ENCODE measurements at places on chromosomes 6 and 20. TPM values are rescaled to one million over a fixed set of nuclear protein-coding genes. Genes with fewer than 3 reads are reported as not detected.

CYP39A1 gene
- not detected for total RNA-seq

C6orf163 gene
- 1.5 TPM for total RNA-seq

PREX1 gene
- total RNA-seq, result 36.5 TPM

SLC26A8 gene
- total RNA-seq, result not detected

THBD gene
- total RNA-seq, result not detected

HSF2 gene
- total RNA-seq, result 20.6 TPM

FAM184A gene
- 14.5 TPM for total RNA-seq

SLC17A4 gene
- total RNA-seq, result not detected

MACROD2 gene
- not detected for total RNA-seq

ADGB gene
- total RNA-seq, result not detected

CLPSL2 gene
- not detected for total RNA-seq

ADGRB3 gene
- total RNA-seq, result not detected

FAM229B gene
- 6.4 TPM for total RNA-seq

SLC9A8 gene
- 16.7 TPM for total RNA-seq

SLC2A10 gene
- not detected for total RNA-seq

SRMS gene
- not detected for total RNA-seq

ZNF391 gene
- total RNA-seq, result 6.2 TPM

SERINC3 gene
- 51.9 TPM for total RNA-seq

ANGPT4 gene
- total RNA-seq, result not detected

ELOVL2 gene
- not detected for total RNA-seq

ENPP3 gene
- 0.57 TPM for total RNA-seq

STMND1 gene
- not detected for total RNA-seq

ATP6V1G2 gene
- 1.9 TPM for total RNA-seq

TNXB gene
- 3.8 TPM for total RNA-seq

SUMO4 gene
- total RNA-seq, result 5.3 TPM

RIMS1 gene
- not detected for total RNA-seq

TRIM31 gene
- not detected for total RNA-seq

SLC22A1 gene
- total RNA-seq, result 1.2 TPM

NNAT gene
- 0.42 TPM for total RNA-seq

MOCS3 gene
- total RNA-seq, result 3.8 TPM

All from activated CD4-positive, alpha-beta T cell treated with anti-CD3 and anti-CD28 coated beads for 36 hours (primary cell).